Thyroid gland (tissue), 4 donors: ENCODE measurements at places on chromosomes 7 and 10. TPM values are rescaled to one million over a fixed set of nuclear protein-coding genes. Genes with fewer than 3 reads are reported as not detected.
A peak's percentile ranks its signal among the peaks of the same experiment; 100 is the strongest.

GRCh38 chr10:51073453-51074237 is 642 bp upstream of the PRKG1 start:
- H3K4me3 ChIP-seq = peak overlapping the region; percentile 59
- no peaks in the 10 kb centered on the region for H3K36me3 ChIP-seq
- H3K27me3 ChIP-seq = no peaks in the 10 kb centered on the region

DNA sequence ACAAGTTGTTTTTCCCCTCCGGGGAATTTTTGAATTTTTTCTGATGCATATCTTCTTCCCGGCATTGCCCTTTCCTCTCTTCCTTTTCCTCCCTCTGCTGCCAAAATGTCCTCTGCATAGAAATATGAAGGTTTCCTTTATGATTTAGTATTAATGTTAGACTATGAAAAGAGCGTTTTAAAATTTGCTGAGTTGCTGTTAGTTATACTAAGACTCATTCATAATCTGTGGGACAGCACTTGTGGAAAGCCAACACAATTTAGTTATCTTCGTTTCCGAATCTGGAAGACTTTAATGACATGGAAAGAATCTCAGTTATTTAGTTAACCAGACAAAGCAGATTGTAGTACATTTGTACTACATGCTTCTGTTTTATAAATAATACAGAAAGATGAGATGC is 25.0 kb downstream of the POU6F2 start:
- no peaks in the 10 kb centered on the region for H3K27me3 ChIP-seq
- H3K4me3 ChIP-seq = no peak overlapping the region
- DNase-seq = no peak

GRCh38 chr10:3892440-3893425 is 107.7 kb upstream of the KLF6 start:
- no peaks in the 10 kb centered on the region for H3K36me3 ChIP-seq
- no peaks in the 10 kb centered on the region for H3K4me1 ChIP-seq
- H3K4me3 ChIP-seq = no peak overlapping the region
- H3K27ac ChIP-seq = no peak overlapping the region

GRCh38 chr10:131777162-131777561 is 123.6 kb upstream of the PPP2R2D start:
- no peak overlapping the region for H3K27ac ChIP-seq
- DNase-seq = no peak
- H3K4me3 ChIP-seq = no peak overlapping the region
- H3K36me3 ChIP-seq = no peaks in the 10 kb centered on the region

DNA sequence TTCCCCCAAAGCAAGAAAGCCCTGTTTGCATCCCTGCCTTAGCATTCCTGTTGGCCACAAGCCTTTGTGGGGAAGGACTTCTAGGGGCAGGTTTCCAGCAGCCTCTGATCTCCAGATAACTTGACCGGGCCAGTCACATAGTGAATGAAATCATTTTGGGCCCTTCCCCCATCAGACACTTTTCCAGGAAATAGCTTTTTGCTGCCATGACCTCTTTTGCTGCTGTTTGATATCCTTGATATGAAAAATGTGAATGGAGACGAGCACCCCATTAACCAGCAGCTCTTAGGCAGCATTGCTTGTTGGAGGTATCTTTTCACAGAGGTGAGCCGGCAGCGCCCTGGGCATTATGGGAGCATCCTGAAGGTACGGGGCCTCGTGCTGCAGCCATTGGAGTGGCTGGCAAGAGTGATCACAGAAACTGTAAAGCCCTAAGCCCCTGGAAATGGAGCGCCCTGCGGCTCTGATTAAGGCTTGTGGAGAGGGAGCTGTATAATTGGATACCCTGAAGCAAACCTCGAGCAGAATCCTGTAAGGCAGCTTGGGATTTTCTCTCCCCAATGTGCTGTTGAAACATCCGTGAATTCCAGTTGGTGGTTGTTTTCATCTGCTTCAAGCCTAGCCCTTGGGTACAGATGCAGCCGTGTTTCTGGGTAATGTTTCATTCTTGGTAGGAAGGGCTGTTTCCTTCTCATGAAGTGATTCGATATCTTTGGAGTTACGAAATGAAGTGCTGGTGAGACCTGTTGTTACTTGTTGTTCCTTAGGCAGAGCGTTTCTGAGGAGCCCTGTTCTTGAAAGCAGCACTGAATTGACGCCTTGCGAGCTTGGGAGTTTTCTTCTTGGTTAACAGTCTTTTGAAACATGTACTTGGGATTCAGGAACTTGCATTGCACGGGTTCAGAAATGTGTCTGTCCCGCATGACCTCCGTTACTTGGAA is 179.0 kb downstream of the PTEN start:
- DNase-seq = no peak
- no peaks in the 10 kb centered on the region for H3K27me3 ChIP-seq
- no peaks in the 10 kb centered on the region for H3K36me3 ChIP-seq
- peaks cover 26% of the 10 kb centered on the region for H3K4me1 ChIP-seq
- no peak overlapping the region for H3K4me3 ChIP-seq

GRCh38 chr10:20634839-20635238 is 262.3 kb downstream of the NEBL start:
- no peaks in the 10 kb centered on the region for H3K27me3 ChIP-seq
- no peaks in the 10 kb centered on the region for H3K4me1 ChIP-seq
- no peak overlapping the region for H3K27ac ChIP-seq

- DNase-seq = peak; percentile 64
- no peak overlapping the region for H3K4me3 ChIP-seq
- no peaks in the 10 kb centered on the region for H3K27me3 ChIP-seq
- no peaks in the 10 kb centered on the region for H3K36me3 ChIP-seq
- H3K4me1 ChIP-seq = peaks cover under 1% of the 10 kb centered on the region
- no peak overlapping the region for H3K27ac ChIP-seq
These were observed 56.0 kb upstream of the BTRC start for GRCh38 chr10:101297901-101298486.

- no peaks in the 10 kb centered on the region for H3K36me3 ChIP-seq
- H3K4me3 ChIP-seq = no peak overlapping the region
- peaks cover 27% of the 10 kb centered on the region for H3K4me1 ChIP-seq
- no peak for DNase-seq
These were observed 2.4 kb upstream of the PAX2 start for GRCh38 chr10:100742936-100743335.

GRCh38 chr10:10462151-10462941 is 555.3 kb upstream of the CELF2 start:
- H3K36me3 ChIP-seq = no peaks in the 10 kb centered on the region
- H3K27me3 ChIP-seq = no peaks in the 10 kb centered on the region
- no peak overlapping the region for H3K4me3 ChIP-seq
- no peaks in the 10 kb centered on the region for H3K4me1 ChIP-seq
- H3K27ac ChIP-seq = no peak overlapping the region

The ZNF212 gene
- 11.7 TPM for total RNA-seq
